Erythroblast (primary cell): ENCODE measurements at places on chromosomes 3 and 15.

- no peak for DNase-seq
These were observed 92.5 kb downstream of the LIPC start for GRCh38 chr15:58524247-58524646.

GRCh38 chr3:109772520-109772919 is 435.2 kb upstream of the DPPA4 start:
- peak; percentile 3 for DNase-seq

DNA sequence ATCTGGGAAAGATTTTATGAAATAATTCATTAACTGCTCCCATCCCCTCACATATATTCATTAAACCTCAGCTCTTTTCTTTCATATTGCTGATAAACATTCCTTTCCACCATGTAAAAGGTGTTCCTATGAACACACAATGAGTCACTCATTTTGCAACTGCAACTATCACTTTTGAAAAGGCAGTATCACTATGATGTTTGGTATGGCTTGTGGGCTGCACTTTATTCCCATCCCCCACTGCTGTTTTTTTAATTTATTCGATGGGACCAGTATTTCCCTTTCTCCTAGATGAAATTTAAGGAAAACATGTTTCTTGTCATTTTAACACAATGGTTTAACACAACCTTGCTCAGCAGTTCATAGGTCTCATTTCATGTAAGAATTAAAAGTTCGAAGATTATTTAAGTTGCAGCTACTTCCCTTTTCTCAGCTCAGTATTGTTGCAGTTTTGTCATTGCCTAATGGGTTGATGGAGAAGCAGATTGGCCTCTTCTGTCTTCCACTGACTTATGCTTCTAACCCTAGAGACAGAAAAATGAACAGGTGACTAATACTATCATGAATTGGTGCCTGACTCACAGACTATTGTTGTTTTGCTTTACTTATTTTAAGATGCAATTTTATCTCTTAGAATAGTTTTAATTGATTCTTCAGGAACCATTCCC is 280.3 kb downstream of the ZPLD1 start:
- no peak for DNase-seq

- DNase-seq, result no peak
These were observed 887.7 kb downstream of the SI start for GRCh38 chr3:164190566-164190965.

DNA sequence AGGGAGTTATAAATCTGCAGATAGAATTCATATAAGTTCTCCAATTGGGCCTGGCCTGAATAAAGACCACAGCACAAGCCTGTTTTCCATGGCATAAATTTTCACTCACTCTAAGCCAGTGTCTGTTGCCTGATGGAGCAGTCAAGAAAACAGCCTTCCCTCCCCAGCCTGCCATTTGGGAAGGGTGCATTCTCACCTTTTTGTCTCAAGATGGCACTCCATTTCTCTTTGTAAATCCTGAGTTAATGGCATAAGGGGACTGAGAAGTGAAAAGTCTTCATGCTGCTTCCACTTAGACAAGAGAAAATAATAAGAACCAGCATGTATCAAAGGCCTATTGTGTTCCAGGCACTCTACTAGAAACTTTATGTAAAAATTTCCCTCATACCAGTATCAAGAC is 115.6 kb upstream of the MANF start:
- no peak for DNase-seq

GRCh38 chr3:191680989-191681597 is 220.1 kb downstream of the PYDC2 start:
- no peak for DNase-seq

DNA sequence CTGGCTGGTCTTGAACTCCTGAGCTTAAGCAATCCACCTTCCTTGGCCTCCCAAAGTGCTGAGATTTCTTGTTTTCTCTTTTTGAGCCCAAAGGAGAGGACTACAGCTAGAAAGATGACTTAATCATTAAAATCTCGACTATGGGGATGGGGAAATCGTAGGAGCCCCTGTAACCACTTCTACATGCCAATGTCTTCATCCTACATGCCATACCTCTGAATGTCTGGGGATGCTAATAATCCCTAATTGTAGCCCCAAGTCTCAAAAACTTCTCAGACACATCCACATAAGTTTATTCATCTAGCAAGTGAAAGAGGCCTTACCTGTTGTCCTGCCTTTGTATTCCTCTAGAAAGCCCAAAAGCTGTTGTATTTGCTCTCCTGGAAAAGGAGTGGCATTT is 3.7 kb upstream of the RHOV start:
- no peak for DNase-seq

DNA sequence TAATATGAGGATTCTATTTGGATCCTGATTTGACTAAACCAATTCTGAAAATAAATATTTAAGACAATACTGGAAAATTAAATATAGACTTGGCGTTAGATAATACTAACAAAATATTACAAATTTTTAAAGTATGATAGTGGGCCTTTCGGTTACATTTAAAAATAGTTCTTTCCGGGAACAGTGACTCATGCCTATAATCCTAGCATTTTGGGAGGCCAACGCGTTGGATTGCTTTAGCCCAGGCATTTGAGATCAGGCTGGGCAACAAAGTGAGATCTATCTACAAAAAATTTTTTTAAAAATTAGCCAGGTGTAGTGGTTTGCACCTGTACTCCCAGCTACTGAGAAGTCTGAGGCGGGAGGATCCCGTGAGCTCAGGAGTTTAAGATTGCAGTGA is 30.3 kb upstream of the GADL1 start:
- no peak for DNase-seq
